ENCODE measurements at places on chromosomes 13 and 19.

DNA sequence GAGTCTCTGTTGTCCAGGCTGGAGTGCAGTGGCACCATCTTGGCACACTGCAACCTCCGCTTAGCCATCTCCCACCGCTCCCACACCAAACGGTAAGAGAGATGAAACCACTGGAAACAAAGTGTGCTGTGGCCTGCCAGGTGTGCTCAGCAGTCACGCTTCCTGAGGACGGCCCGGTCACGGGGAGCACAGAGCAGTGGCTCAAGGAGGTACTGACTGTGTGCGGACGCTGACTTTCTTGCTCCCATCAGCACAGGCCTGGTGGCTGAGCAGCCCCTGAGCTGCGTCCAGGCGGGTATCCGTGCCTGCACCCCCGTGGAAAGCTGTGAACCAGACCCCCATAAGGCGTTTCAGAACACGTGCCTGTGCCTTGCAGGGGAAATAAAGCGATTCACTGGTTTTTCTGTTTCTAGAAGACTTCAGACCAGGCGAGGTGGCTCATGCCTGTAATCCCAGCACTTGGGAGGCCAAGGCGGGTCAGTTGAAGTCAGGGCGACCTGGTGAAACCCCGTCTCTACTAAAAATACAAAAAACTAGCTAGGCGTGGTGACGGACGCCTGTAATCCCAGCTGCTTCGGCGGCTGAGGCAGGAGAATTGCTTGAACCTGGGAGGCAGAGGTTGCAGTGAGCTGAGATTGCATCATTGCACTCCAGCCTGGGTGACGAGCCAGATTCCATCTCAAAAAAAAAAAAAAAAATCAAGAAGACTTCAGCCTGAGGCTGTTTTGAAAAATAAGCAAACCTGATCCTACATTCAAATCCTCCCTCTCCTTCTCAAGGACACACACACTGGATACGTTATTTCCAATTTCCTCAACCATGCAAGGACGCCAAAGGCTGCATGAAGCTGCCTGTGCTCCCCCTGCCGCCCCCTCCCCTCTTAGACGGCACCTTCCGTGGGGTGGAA, 25.5 kb downstream of the ADPRHL1 start:
- no peak for DNase-seq

DNA sequence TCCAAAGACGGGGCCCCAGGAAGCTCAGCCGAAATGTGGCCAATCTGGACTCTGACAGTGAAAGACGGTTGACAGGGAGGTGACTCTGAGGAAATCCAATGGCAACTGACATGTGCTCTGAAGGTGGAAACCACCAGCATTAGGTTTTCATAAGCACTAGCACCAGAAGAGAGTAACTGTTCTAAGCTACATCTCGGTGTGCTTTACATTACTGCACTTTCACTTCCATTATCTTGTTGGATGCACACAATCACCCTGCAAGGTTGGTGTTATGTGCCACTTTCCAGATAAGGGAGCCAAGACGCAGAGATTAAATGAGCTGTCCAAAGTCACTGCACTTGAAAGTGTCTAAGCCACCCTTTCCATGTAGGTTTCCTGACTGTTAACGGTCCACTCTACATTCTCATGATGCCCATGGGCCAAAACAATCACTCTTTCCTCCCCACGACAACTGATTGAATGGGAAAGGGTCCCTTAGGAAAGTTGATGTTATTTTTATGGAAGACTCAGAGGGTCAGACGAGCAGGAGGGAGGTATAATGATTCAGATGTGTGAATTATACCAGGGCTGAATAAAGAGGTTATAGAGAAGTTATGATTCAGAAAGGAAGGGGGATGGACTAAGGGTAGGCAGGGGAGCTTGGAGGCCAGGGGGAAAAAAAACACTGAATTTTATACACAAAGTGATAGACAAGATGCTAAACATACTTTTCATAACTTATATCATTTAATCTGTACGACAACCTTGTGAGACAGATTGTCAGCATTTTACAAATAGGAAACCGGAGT, 52.8 kb downstream of the RUBCNL start:
- no peak for DNase-seq

GRCh38 chr19:34104557-34104956, 67.7 kb upstream of the LSM14A start:
- no peak for DNase-seq

GRCh38 chr19:2607712-2608601, 94.5 kb downstream of the GNG7 start:
- DNase-seq = peak; percentile 46

DNA sequence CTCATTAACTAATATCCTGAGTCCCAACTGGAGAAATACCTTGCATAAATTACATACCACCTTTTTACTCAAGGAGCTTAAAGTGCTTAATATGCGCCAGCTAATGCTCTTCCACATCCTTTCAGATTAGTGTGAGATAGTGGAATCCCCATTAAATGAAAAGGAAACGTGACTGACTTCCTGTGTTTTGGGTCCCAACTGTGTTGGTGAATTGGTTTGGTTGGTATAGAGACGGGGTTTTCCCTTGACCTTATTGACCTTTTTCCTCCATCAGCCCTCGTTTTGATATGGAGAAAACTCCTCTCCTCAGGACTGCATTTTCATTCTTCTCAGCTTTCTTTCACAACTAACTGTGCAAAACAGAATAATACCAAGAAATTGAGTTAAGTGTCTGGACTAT, 163.5 kb downstream of the PAN3 start:
- no peak for DNase-seq

DNA sequence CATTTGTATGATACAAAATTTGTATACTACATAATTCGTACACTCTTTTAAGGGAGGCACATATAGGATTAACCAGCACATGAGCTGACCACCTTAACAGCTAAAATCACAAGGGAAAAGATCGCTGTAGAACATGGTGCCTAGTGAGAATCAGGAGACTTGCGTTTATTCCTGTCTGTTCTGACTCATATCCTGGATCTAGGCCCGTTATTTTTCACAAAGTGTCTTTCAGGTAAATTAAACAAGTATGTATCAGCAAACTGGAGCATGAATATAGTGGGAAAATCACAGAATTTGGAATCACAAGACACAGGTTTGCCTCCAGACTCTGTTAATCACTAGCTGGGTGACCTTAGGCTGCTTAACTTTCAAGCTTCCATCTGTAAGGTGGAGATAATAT, 47.5 kb upstream of the ESD start:
- no peak for DNase-seq

DNA sequence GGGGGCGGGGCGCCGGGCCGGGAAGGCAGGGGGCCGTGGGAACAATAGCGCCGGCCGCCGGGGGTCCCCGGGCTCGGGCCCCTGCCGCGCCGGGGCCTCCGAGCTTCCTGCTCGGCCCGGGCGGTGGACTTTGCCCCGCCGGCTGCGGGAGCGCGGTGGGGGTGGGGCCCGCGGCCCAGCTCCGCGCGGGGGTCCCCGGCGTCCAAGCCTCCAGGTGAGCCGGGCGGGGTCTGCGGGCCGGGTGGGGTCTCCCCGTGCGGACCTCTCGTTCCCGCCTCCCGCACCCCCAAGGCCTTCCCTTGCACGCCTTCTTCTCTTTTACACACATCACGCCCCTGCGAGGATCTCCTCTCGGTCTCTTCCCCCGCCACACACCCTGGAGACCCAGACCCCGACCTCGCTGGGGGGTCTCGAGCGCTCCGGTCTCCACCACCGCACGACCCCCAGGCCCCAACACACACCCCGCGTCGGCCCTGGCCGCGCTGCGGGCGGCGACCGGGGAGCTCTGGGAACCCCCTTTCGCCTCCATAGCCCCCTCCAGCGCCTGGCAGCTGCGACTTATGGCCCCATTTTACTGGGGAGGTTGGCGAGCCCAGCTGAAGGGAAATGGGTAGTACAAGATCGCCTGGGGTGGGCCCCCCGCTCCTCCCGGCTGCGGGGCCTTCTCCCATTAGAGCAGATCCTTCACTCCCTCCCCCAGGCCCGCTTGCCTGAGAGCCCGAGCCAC, 711 bp downstream of the CAMSAP3 start:
- no peak for DNase-seq

- DNase-seq = no peak
Observed at GRCh38 chr19:52735734-52736133, 890 bp upstream of the ZNF611 start.

GRCh38 chr19:18085702-18086457, 854 bp downstream of the IL12RB1 start:
- no peak for DNase-seq

- no peak for DNase-seq
Observed at GRCh38 chr13:98521461-98522247, 55.3 kb downstream of the STK24 start.

- no peak for DNase-seq
Observed at GRCh38 chr13:111006506-111007031, 91.7 kb upstream of the ANKRD10 start.

GRCh38 chr13:113792236-113792770, 33.3 kb downstream of the TMEM255B start:
- DNase-seq = no peak

DNA sequence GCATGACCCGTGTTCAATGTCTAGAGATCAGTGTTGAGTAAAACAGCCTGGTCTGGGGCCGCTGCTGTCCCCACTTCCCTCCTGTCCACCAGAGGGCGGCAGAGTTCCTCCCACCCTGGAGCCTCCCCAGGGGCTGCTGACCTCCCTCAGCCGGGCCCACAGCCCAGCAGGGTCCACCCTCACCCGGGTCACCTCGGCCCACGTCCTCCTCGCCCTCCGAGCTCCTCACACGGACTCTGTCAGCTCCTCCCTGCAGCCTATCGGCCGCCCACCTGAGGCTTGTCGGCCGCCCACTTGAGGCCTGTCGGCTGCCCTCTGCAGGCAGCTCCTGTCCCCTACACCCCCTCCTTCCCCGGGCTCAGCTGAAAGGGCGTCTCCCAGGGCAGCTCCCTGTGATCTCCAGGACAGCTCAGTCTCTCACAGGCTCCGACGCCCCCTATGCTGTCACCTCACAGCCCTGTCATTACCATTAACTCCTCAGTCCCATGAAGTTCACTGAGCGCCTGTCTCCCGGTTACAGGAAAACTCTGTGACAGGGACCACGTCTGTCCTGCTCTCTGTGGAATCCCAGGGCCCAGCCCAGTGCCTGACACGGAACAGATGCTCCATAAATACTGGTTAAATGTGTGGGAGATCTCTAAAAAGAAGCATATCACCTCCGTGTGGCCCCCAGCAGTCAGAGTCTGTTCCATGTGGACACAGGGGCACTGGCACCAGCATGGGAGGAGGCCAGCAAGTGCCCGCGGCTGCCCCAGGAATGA, 1.5 kb upstream of the CEACAM5 start:
- DNase-seq = peak; percentile 51

Measured in activated CD8-positive, alpha-beta memory T cell treated with anti-CD3 and anti-CD28 coated beads for 1 hour (primary cell).